ENCODE measurements at places on chromosomes 16 and 17.

DNA sequence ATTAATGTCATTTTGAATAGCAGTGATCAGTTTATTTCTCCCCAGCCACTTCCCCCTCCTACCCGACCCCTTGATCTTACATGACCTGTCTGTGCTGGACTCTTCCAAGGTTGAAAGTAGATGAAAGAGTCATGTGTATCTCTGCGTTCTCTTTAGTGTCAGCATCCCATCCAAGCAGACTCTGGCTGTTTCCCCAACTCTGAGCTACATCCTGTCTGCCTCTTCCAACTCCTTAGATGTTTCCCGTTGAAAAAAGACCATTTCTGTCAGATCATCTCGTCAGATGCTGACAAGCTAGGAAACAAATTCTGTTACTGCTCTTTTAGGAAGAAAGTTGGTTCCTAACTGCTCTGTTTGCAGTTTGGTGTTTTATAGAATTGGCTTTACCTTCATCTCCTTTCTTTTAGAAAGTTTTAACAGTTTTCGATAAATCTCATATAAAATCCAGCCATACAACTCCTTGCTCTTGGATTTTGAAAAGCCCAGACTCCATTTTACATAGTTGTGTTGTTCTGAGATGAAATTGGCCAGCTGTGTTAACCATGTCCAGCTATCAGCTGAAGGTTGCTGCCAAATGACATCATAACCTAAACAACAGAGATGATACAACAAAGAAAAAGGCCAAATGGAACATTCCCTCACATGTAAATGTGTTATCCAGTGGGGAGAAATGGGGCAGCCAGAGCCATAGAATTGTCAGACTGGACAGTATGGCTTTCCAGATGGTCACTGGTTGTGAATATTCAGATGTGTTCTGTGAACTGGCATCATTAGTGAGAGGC lies 43.5 kb downstream of the CYB561 start:
- DNase-seq = no peak

- DNase-seq = peak; percentile 47
These were observed at the start of gene HOXB9 for GRCh38 chr17:48626245-48627117. Gene HOXB9 (minus strand): TSS chr17:48626358. CDS start chr17:48626269, 89 bp downstream.

DNA sequence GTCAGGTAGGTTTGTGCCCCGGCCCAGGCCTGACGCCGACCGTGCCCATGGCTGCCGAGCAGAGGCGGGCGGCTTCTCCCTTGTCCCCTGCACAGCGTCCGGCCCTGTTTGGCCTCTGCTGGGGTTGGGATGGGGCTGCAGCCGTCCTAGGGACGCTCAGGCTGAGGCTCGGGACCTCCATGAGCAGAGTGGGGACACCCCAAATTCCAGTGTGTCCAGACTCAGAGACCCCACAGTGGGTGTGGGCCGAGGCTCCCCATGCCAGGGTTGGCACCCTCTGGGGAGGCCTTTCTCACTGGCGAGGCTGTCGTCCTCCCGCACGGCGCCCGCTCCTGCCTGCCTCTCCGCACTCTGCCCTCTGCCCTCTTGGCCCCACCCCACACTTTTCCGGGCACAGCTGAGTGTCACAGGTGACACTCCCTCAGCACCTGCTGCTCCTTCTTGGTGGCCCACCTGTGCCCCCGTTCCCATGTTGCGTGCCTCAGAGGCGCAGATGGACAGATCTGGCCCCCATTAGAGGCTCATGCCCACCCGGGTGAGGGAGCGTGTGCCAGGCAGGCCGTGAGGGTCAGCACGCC lies 16.1 kb downstream of the TRAF7 start:
- DNase-seq = no peak

DNA sequence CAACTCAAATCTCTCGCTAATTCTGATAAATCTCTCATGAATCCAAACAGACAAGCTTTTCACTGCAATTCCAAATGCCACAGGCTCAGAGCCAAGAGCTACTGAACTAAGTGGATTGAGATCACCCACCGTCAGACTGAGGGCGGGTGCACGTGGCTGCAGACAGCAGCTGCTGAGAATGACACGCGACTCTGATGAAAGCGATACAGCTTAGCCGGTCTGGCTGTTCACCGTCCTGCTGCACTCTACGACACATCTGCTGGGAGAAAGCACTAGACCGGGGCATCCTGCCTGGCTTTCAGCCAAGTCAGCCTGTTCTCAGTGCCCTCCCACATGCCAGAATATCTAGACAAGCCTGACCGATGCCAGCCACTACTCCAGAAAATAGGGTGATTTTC lies 42.6 kb downstream of the KLHDC4 start:
- no peak for DNase-seq

All from Karpas-422 (cell line).